ENCODE measurements at places on chromosomes 4 and X. TPM values are rescaled to one million over a fixed set of nuclear protein-coding genes. Genes with fewer than 3 reads are reported as not detected.

DNA sequence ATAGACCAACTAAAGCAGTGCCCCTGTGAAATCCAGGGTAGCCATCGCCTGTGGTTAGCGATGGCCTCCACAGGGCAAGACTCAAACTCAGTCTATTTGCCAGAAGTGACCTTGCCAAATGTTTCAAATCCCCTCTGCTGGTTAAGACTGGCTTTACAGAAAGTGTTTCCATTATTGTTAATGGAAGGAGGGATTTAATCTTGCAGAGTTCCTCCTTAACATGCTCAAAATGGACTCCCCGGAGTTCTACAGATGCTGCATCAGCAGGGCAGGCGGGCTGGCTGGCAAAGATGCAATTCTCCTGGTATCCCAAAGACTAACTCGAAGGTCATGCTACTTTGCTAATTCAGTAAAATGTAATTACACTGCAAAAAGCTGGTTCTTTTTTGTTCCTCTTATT lies 313.0 kb upstream of the SLC7A11 start:
- no peak for DNase-seq

GSX2 gene
- total RNA-seq: not detected

- DNase-seq: no peak
Observed at GRCh38 chr4:153538487-153539357, 72.6 kb downstream of the TMEM131L start.

DNA sequence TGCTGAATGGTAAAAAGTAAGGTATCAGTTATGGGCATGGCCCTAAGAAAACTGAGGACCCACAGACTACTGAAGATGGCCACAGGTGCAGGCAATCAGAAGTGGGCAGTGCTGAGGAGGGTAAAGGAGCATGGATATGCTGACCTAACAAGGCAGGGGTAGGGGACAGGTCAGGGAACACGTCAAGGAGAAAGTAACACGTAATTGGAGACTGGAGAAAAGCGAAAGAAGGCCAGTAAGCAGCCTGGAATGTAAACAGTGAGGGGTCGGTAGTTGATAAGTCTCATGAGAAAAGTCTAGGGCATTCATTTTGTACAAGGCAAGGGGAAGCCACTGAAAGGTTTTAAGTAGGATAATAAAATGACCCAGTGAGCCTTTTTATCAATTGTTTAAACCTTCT lies 153.3 kb downstream of the PRDM5 start:
- DNase-seq: no peak

DNA sequence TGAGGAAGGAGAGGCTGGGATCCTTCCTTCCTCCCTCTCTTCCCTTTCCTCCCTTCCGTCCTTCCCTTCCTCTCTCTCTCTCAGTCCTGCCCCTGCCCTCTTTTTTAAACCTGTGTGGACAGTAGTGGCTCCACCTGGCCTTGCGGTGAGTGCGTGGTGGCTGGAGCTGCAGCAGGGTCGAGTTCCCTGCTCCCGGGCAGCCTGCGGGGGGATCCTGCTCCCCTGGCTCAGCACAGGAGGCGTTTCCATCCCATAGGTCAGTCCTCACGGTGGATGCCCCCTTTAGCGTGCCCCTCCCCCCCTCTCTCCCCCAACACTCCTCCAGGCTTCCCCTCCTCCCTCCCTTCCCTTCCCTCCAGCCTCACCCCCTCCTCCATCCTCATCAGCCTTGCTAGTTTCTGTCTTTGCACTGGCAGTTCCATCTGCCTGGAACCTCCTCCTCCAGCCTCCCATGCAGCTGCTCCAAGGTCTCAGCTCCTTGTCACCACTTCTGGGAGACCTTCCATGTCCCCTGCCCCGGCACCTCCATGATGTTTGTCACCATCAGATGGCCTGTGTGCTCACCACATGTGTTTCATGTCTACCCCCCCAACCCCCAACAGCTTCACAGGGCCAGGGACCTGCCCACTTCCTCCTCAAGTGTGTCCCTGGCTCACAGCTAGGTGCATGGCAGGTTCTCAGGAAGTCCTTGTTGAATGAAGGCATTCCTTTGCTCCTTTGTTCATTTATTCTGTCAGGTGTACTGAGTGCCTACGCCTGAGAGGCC lies 68.4 kb downstream of the PSAPL1 start:
- no peak for DNase-seq

DNA sequence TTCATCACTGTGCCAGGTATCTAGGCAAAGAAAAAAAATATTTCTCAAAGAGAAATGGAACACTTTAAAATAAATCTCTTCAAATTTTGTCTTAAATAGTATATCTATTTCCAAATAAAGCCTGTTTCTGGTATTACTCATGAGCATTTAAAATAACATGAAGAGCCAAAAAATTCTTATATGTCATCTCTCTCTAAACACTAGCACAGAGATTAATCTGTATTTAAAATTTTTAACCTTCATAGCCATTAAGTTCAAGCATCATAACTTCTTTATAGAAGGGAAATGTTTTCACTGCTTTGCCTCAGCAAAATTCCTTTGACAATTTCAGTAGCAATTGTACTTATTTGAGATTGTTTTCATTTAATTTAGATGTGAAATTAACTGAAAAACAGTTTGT lies 5.1 kb upstream of the CORIN start:
- DNase-seq: no peak

GPR34 gene
- total RNA-seq: 22.0 TPM

VEGFD gene
- 2.5 TPM for total RNA-seq
